RPMI7951 (cell line): ENCODE measurements at places on chromosomes 3 and 15.

DNA sequence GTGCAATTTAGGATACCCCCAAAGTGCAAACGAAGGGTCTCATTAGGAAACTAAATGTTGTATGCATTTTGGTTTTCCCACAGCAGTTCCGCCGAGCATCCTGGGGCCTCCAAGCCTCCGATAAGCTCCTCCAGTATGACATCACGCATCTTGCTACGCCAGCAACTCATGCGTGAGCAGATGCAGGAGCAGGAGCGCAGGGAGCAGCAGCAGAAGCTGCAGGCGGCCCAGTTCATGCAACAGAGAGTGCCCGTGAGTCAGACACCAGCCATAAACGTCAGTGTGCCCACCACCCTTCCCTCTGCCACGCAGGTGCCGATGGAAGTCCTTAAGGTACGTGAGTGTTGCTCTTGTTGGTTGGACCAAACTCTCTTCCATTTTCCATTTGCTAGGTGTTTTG lies 120.5 kb upstream of the SAMMSON start:
- no peak for DNase-seq

GRCh38 chr15:60656041-60656440 lies 177.1 kb upstream of the ICE2 start:
- no peak for DNase-seq

DNA sequence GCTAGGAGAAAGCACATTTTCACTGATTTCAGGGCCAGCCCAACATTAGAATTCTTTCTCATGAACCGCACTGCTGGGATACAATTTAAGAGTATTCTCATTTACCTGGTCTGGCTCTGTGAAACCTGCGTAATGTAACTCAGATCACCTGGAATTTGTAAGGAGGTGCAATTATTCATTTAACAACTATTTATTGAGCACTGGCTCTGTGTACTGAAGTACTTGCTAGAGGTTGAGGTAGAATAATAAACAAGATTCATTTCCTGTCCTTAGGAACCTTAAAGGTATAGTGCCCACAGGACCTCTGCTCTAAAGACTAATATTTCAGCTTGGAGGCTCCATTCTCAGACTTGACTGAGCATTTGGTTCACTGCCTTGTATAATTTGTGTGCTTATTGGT lies 242.2 kb upstream of the ZPLD1 start:
- no peak for DNase-seq

GRCh38 chr3:168517249-168518071 lies 421.7 kb upstream of the GOLIM4 start:
- DNase-seq, result no peak

DNA sequence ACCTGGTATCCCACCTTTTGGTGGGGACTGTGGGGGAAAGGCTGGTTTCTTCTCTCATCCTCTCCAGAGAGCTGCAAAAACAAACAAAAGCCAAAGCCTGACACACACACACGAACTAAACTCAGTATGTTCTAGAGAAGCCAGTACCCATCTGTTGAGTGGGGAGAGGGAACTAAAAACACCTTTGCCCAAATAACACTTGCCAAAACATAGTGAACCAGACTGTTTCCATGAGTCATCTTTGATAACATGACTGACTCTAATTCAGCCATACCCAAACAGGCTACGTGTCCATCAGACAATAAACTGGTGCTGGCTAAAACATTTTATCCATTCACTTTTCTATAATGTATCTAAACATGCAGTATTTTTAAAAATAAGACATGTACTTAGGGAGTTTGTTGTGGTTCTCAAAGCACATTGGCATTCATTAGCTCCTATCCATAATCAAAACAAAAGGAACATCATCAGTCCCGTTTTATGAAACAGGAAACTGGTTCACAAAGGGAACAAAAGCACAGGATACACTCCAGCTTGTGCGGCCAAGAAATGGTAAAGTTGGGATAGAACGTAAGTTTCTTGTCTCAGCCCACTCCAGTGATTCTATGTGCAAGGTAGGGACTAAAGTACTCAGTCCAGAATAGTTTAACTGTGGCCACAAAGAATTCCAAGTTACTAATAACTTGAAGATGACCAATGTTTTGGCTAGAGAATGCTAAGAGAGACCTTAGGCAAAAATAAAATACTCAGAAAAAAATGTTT lies 16.1 kb downstream of the LYSMD2 start:
- no peak for DNase-seq

- DNase-seq, result no peak
Measured at GRCh38 chr3:146679191-146679590, 74.0 kb upstream of the PLSCR5 start.
